Cardiac atrium fibroblast (primary cell): ENCODE measurements at places on chromosomes 7 and 10. TPM values are rescaled to one million over a fixed set of nuclear protein-coding genes. Genes with fewer than 3 reads are reported as not detected.

OR2A5 gene
- total RNA-seq, result not detected in 2 replicates

POLL gene
- total RNA-seq, result 16.0 and 17.3 TPM in 2 replicates

EFCAB10 gene
- total RNA-seq, result not detected in 2 replicates

ARID5B gene
- 57.2 and 60.9 TPM in 2 replicates for total RNA-seq

CPA4 gene
- 56.7 and 90.1 TPM in 2 replicates for total RNA-seq
